Activated CD8-positive, alpha-beta memory T cell treated with anti-CD3 and anti-CD28 coated beads, Interleukin-2, amount 10 ng/mL, durations not matched to agents 7 days and 5 days (primary cell): ENCODE measurements at places on chromosomes 2 and 18. TPM values are rescaled to one million over a fixed set of nuclear protein-coding genes. Genes with fewer than 3 reads are reported as not detected.

The SCN9A gene
- not detected for total RNA-seq

The KCNIP3 gene
- not detected for total RNA-seq

The AP1S3 gene
- 13.5 TPM for total RNA-seq

The PRKAG3 gene
- total RNA-seq, result not detected

The ANKRD30BL gene
- not detected for total RNA-seq

The KIAA2012 gene
- total RNA-seq, result not detected

The TNS1 gene
- total RNA-seq, result 1.4 TPM

The COL6A3 gene
- total RNA-seq, result 1.5 TPM

The DOK6 gene
- total RNA-seq, result not detected

The CTNNA2 gene
- total RNA-seq, result not detected

DNA sequence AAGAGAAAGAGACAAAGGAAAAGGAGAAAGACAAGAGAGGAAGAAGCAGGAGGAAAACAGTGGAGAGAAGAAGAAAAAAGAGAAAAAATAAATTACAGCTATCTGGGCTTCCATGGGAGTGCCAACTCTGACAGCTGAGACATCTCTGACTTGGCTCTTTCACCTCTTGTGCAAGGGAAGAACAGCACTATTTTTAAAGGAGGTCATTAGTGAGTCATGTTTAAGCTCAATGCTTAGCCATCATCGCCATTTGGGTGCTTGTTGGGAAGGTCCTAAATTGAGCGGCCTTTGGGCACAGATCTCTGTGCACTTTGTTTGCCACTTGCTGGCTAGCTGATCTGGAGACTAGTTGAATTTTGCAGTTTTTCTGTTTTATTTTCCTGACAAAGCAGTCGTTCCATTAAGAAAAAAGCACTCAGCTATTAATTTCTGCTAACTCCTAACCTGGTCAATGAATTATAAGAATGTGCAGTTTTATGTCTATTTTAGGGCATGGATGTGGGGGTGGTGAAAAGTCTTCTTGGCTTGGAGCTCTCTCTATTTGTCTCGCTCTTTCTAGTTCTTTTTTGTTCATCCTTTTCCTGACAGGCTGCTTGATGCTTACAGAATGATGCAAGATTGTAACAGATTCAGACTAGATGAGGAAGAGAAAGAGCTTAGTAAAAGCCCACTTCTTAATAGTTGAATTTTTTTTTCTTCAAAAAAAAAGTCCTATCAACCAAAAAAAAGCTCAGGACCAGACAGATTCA lies 231.5 kb downstream of the SLC8A1 start:
- no peaks in the 10 kb centered on the region for H3K4me1 ChIP-seq
- H3K36me3 ChIP-seq, result no peaks in the 10 kb centered on the region
- no peak for DNase-seq
- no peak overlapping the region for H3K4me3 ChIP-seq
- H3K27me3 ChIP-seq, result no peaks in the 10 kb centered on the region

GRCh38 chr2:216743781-216744180 lies 48.4 kb upstream of the IGFBP5 start:
- DNase-seq, result no peak
- no peak overlapping the region for H3K27ac ChIP-seq
- H3K36me3 ChIP-seq, result no peaks in the 10 kb centered on the region
- peaks cover 17% of the 10 kb centered on the region for H3K27me3 ChIP-seq
- H3K4me1 ChIP-seq, result no peaks in the 10 kb centered on the region

DNA sequence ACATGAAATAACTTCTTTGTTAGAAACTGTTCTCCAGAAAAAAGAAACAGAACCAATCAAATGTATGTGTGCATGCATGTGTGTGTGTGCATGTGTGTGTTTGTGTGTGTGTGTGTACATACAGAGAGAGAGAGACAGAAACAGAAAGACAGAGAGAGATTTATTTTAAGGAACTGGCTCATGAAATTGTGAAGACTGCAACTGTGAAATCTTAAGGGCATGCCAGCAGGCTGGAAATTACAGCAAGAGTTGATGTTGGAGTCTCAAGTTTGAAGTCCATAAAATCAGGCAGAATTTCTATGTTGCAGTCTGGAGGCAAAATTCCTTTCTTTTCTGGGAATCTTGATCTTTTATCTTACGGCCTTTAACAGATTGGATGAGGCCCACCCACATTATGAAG lies 168.9 kb upstream of the CDH20 start:
- no peaks in the 10 kb centered on the region for H3K36me3 ChIP-seq
- H3K4me1 ChIP-seq, result no peaks in the 10 kb centered on the region
- H3K27ac ChIP-seq, result no peak overlapping the region
- H3K4me3 ChIP-seq, result no peak overlapping the region

- H3K27me3 ChIP-seq, result no peaks in the 10 kb centered on the region
- no peak overlapping the region for H3K4me3 ChIP-seq
- peaks cover 15% of the 10 kb centered on the region for H3K36me3 ChIP-seq
- no peak for DNase-seq
- H3K27ac ChIP-seq, result no peak overlapping the region
- no peaks in the 10 kb centered on the region for H3K4me1 ChIP-seq
Measured at GRCh38 chr2:44389895-44390294, 28.1 kb downstream of the CAMKMT start.

- no peaks in the 10 kb centered on the region for H3K36me3 ChIP-seq
- H3K4me3 ChIP-seq, result no peak overlapping the region
- H3K4me1 ChIP-seq, result no peaks in the 10 kb centered on the region
- no peak overlapping the region for H3K27ac ChIP-seq
- H3K27me3 ChIP-seq, result no peaks in the 10 kb centered on the region
Measured at GRCh38 chr2:220887271-220887870, 684.7 kb downstream of the EPHA4 start.

DNA sequence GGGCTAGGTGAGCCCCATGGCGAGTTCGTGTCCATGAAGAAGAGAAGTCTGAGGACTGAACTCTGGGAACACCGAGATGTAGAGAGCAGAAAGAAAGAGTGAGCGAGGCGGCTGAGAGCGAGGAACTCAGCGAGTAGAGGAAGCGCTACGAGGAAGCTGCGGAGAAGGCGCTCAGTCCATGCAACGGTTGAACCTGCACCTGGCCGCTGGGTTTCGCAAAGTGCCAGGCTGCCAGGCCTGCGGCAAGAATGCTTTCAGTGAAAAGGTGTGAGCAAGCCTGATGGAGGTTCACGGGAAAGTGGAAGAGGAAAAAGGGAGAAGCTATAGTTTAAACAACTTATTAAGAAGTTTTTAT lies 251.0 kb upstream of the TMEM200C start:
- H3K27ac ChIP-seq, result no peak overlapping the region
- no peaks in the 10 kb centered on the region for H3K4me1 ChIP-seq
- no peak overlapping the region for H3K4me3 ChIP-seq
- DNase-seq, result no peak
- H3K27me3 ChIP-seq, result no peaks in the 10 kb centered on the region

GRCh38 chr2:49490710-49491109 lies 336.4 kb upstream of the FSHR start:
- H3K36me3 ChIP-seq, result no peaks in the 10 kb centered on the region
- no peaks in the 10 kb centered on the region for H3K4me1 ChIP-seq
- H3K4me3 ChIP-seq, result no peak overlapping the region
- H3K27ac ChIP-seq, result no peak overlapping the region

DNA sequence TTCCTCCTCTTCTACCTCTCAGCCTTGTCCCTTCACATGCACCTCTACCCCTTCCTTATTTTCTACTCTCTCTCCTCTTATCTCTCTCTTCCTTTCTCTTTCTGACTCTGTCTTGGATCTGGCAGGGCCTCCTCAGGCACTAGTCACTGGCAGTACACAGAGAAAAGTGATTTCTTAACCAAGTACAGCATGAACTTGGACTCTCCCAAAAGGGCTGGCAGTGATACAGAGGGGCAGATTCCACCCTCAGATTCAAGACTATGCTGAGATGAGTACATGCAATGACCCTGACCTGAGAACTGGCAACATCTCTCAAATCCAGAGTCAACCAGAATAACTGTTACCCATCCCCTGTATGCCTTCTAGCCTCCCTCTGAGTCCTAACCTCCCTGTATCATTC lies 4.3 kb downstream of the AOX1 start:
- H3K36me3 ChIP-seq, result peaks cover 2% of the 10 kb centered on the region
- DNase-seq, result no peak
- no peak overlapping the region for H3K4me3 ChIP-seq
- no peak overlapping the region for H3K27ac ChIP-seq
- peaks cover 6% of the 10 kb centered on the region for H3K4me1 ChIP-seq

GRCh38 chr2:80365762-80366161 lies 61.2 kb upstream of the LRRTM1 start:
- DNase-seq, result no peak
- no peaks in the 10 kb centered on the region for H3K27me3 ChIP-seq
- H3K4me3 ChIP-seq, result no peak overlapping the region
- no peaks in the 10 kb centered on the region for H3K4me1 ChIP-seq
- no peak overlapping the region for H3K27ac ChIP-seq
- H3K36me3 ChIP-seq, result no peaks in the 10 kb centered on the region

DNA sequence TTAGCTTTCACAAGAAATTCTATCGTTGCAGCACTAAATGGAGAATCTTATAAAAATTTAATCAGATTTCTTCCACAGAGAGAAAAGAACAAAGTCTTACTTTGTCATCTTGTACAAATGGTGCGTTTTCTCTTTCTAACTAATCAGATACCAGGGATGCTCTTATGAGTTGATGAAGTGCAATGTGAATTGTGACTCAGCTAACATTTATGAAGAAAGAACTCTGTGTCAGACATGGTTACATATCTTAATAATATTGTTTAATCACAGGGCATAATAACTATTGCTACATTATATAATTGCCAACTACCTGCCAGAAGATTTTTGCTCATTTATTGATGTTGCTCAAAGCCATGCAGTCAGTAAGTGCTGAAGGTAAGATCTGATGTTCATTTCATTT lies 465.0 kb downstream of the CCDC85A start:
- H3K27me3 ChIP-seq, result no peaks in the 10 kb centered on the region
- no peak for DNase-seq
- H3K4me1 ChIP-seq, result no peaks in the 10 kb centered on the region
- no peak overlapping the region for H3K4me3 ChIP-seq
- no peaks in the 10 kb centered on the region for H3K36me3 ChIP-seq

DNA sequence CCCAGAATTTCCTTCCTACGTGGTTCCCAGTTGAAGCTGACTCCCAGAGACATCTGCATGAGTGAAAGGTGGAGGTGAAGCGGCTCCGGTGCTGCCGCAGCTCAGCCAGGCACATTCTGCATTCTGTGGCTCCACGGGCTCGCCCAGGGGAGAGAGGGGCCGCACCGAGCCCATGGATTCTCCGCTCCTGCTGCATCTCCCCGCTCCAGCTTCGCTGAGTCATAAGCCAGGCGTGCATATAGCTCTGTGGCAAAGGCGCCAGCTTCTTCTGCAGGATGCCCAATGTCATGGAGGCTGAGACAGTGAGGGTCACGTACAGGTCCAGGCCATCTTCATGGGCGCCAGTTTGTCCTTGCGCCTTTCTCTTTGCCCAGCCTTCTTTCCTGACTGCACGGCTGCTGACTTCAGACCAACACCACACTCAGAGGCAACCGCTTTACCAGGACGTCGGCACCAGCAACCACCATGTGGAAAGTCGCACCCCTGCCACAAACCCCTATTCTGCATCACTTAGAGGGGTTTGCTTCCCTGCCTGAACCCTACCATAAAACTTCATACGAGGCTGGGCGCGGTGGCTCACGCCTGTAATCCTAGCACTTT lies 215.7 kb downstream of the MGAT5 start:
- no peak overlapping the region for H3K27ac ChIP-seq
- no peaks in the 10 kb centered on the region for H3K4me1 ChIP-seq
- peak; percentile 18 for DNase-seq
- H3K4me3 ChIP-seq, result no peak overlapping the region

DNA sequence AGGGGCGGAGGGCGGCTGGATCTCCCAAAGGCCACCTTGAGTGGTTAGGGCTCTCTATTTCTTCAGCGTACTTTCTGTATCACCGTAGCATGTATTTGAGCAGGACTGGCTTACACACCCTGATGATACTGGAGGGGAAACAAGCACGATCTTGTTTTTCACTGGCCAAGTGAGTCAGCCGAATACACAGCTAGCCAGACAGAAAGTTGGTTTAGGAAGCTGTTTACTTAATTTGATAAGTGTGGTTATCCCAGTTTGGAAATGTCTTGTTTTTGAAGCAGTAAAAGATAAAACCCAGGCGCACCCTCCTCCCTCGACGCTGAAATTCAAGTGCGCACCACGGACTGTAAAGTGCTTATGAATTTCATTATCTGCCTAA lies 582 bp downstream of the RIOK3 start:
- H3K4me1 ChIP-seq, result peaks cover 58% of the 10 kb centered on the region
- peak overlapping the region; percentile 89 for H3K27ac ChIP-seq
- H3K27me3 ChIP-seq, result no peaks in the 10 kb centered on the region
- H3K4me3 ChIP-seq, result peak overlapping the region; percentile 100
- H3K36me3 ChIP-seq, result peaks cover 10% of the 10 kb centered on the region

GRCh38 chr2:61178603-61179545 lies 16.9 kb downstream of the C2orf74 start:
- peak overlapping the region; percentile 94 for H3K27ac ChIP-seq
- peaks cover 41% of the 10 kb centered on the region for H3K36me3 ChIP-seq
- peaks cover 57% of the 10 kb centered on the region for H3K4me1 ChIP-seq

- peaks cover 21% of the 10 kb centered on the region for H3K36me3 ChIP-seq
- no peak for DNase-seq
- H3K4me3 ChIP-seq, result no peak overlapping the region
- H3K27ac ChIP-seq, result no peak overlapping the region
- no peaks in the 10 kb centered on the region for H3K27me3 ChIP-seq
- H3K4me1 ChIP-seq, result peaks cover 4% of the 10 kb centered on the region
Measured at GRCh38 chr2:73494031-73494430, 108.4 kb downstream of the ALMS1 start.

GRCh38 chr18:25639596-25639995 lies 287.6 kb upstream of the ZNF521 start:
- no peaks in the 10 kb centered on the region for H3K4me1 ChIP-seq
- H3K36me3 ChIP-seq, result no peaks in the 10 kb centered on the region
- DNase-seq, result no peak
- no peaks in the 10 kb centered on the region for H3K27me3 ChIP-seq
- no peak overlapping the region for H3K27ac ChIP-seq

DNA sequence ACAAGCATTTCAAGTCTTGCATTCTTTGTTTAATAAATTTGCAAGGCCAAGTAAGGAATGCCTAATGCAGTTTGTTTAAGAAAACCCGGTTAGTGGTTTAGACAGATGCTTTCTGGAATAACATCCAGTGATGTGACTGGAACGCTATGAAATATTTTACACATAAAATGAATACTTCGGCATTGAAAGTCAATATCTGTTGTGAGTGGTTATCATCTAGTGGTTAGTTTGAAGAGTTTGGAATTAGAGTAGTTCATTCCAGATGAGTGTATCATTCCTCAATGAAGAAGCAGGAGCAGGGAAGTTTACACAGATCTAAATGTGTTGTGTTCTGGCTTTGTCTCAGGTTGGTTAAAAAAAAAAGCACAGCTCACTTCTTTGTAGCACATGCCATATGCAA lies 608.0 kb upstream of the PIK3C3 start:
- H3K36me3 ChIP-seq, result no peaks in the 10 kb centered on the region
- no peak overlapping the region for H3K4me3 ChIP-seq
